Muscle of arm (tissue), 14 donors: ENCODE measurements at places on chromosomes 5 and 9. TPM values are rescaled to one million over a fixed set of nuclear protein-coding genes. Genes with fewer than 3 reads are reported as not detected.

- no peak for DNase-seq
Measured at GRCh38 chr5:131289738-131290137, 25.9 kb downstream of the CDC42SE2 start.

GRCh38 chr9:105087910-105088898 lies 156.2 kb upstream of the SLC44A1 start:
- no peak for DNase-seq

DNA sequence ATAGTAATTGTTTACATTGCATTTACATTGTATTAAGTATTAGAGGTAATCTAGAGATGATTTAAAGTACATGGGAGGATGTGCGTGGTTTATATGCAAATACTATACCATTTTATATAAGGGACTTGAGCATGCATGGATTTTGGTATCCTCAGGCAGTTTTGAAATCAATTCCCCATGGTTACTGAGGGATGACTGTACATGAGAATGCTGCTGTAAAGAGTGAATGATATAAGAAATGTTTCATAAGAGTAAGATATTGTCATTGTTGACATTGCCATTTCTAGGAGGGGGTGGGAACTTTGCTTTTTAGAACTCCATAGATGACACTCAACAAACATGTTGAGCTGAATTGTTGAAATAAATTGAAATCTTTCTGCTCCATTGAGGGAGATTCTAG lies 185.0 kb downstream of the SEMA6A start:
- no peak for DNase-seq

DNA sequence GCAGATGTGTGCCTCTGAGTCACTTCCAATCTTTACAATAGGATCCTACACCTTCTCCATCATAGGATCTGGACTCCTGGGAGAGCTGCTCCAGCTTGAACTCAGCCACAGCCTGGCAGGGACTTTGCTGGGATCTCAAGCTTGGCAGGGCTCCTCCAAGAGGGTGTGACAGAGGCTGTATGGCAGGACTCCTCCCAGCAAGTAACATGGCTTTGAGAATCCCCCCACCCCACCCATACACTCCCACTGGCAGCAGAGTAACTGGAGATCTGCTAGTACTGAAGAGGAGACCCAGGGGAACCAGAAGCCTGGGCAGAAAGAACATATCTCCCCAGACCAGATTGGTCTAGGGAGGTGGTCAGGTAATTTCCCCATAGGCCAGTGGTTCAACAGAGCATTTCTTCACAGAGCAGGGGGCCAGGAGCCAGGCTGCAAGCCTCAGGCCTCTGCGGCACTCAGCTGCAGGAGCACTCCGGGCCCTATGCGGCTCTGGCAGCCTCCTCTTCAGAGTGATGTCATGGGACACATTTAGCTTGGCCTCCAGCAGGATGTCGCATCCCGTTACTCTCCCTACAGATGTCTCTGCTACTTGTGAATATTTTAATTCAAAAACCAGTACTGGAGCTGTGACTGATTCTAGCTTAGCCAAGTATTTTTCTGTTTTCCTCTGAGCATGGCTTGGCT lies 1.7 kb upstream of the ACSL6 start:
- no peak for DNase-seq

Gene FSTL4
- polyA plus RNA-seq = 3.6 TPM

DNA sequence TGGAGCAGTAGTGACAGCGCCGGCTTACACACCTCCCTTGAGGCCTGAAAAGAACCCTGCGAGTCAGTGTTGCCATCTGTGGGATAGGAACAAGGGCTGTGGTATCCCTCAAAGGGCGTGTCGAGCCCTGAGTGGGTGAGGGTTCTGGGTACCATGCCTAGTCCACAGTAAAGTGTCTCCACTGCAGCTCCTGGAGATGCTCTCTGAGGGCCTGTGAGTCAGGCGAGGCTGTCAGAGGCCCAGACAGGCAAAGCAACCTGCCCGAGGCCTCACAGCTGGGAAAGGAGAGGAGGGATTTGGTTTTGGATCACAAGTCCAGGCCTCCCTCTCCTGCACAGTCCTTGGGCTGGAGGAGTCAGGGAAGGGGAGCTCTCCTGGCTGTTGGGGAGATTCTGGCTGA lies 6.1 kb downstream of the PRRX2 start:
- DNase-seq = no peak

DNA sequence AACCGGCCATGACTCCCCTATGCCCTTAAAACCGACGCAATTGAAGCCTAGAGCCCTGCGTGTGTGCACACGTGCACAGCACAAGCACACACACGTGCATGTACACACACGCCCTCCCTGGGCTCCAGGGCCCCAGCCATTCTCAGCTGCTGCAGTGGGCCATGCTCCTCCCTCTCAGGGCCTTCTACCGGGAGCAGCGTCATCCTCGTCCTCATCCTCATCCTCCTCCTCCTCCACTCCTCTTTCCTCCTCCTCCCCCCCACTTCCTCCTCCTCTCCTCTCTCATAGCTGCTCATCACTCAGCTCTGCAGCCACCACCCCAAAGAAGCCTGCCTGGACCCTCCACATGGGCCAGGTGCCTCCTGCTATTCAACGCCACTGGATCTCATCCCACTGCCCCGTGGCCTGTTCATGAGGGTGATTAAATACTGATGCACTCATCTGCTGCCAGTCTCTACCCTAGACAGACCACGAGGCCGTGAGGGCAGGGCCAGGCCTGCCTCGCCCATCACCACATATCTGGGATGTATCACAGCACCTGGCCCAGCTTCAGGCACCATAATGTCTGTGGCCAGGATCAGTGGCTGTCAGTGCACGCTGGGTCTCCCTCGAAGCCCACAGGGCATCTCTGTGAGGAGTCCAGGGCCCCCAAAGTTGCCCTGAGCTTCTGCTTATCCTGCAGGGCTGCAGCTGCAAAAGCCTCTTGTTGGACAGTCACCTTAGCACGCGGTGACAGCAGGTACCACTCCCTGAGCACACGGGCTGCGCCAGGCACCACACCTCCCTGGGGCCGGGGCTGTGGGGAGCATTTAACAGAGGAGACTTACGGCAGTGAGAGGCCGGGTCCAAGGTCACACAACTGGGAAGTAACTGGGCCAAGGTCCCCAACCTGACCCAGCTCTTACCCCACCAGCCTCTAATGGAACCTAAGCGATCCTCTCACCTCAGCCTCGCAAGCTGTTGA lies 9.8 kb downstream of the FAM78A start:
- no peak for DNase-seq

GRCh38 chr9:34084562-34084961 lies 35.9 kb upstream of the UBAP2 start:
- peak; percentile 25 for DNase-seq

- no peak for DNase-seq
Measured at GRCh38 chr9:16120231-16120641, 567.4 kb downstream of the CCDC171 start.

Gene TGFBI
- polyA plus RNA-seq = 174 TPM

- no peak for DNase-seq
Measured at GRCh38 chr9:111975709-111976108, 79.1 kb downstream of the UGCG start.

Gene PCDHB8
- 0.93 TPM for polyA plus RNA-seq

DNA sequence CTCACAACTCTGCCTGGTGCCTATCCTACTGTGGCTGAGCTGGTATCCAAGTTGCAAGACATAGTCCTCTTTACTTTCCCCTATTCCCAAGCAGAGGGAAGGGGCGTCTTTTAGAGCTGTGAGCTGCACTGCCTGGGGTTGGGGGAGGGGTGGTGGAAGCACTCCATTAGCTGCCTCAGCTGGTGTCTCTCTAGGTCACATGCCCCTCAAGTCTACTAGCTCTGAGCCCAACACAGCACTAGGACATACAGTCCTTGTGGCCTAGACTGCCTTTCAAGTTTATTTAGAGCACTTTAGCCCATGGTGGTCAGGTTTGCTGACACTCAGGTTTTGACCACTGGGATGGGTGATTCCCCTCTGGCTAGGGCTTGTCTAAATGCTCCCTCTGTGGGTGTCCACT lies 54.7 kb downstream of the SREK1 start:
- no peak for DNase-seq

Gene ZNF782
- 3.6 TPM for polyA plus RNA-seq

Gene ZNF366
- polyA plus RNA-seq = not detected

DNA sequence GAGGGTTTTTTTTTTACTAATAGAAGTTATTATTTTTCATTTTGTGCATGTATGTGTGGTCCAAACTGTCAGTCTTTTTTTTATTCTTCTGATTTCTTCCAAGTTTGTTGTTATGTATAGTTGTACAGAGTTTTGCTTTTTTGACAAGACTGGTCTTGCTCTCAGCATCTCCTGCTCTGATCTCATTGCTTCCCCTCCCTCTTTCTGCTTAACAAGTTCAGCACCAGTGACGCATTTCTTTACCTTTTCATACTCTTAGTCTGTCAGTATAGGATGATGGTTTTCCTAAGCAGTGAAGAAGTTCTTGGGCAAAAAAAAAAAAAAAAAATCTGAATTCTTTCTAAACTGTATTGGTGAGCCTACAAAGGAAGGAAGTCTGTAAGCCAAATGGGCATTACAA lies 135.1 kb downstream of the CD180 start:
- DNase-seq = no peak

DNA sequence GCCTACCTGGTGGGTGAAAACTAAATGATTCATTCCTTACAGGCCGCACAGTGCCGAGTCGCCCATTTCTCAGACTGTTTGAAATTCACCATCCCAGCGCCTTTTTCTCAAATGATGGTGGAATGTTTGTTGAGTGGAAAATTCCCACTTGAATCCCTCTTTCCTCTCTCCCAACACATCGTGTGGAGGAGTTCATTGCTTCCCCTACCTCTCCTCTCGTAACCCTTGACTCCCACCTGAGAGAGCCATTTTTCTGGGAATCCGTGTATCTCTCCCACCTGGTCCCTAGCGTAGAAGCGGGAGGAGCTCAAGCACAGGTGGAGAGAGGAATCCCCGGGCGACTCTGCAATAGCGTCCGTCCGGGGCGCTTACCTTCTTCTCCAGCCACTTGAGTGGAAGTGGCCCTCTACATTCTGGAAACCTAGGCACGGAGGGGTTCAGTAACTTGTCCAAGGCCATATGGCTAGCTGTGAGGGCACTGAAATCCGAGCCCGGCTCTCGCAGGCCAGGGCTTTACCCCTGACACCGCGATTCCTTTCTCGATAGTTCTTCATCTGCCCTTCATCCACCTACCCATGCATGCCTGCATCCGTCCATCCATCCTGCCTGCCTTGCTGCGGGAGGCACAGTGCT lies 683 bp downstream of the OSMR start:
- DNase-seq = no peak
